ENCODE measurements at places on chromosomes 3 and 15.
A peak's percentile ranks its signal among the peaks of the same experiment; 100 is the strongest.

DNA sequence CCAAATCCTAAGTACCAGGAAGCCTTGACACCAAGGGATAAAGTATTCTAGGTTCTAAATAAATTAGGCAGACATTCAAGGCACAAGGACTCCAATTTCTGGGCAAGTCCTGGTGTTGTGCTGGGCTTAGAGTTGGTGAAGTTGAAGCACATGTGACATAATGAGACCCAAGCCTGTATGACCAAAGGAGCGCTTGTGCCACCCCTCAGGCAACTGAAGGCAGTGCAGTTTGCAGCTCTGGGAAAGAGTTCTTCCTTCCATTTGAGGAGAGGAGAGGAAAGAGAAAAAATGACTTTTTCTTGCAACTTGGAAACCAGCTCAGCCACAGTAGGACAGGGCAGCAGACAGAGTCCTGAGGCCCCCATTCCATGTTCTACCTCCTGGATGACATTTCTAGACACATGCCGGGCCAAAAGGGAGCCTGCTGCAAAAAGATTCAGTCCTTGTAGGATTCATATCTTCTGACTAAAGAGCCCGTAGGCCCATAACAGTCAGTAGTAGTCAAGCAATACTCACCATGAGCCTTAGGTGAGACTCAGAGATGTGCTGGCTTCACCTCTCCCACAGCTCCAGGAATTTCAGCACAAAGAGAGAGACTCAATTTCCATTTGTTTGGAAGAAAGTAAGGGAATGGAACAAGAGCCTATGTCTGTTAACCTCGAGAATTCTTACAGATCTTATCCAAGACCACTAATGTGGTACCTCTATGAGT, 588.8 kb upstream of the BCHE start:
- DNase-seq, result no peak

DNA sequence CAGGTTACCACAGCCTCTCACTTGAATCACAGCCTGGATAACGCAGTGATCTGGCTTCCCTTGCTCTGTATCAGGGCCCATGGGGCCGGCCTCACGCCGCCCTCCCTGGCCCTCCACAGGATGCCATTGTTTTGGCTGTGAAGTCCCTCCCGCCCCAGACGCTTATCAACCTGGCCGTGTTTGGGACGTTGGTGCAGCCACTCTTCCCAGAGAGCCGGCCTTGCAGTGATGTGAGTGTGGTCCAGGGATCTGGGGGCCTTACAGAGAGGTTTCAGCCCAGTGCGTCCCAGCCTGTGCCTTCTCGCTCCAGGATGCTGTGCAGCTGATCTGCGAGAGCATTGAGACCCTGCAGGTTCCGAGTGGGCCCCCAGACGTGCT, 6.6 kb downstream of the VWA5B2 start:
- DNase-seq, result no peak

GRCh38 chr15:74873756-74874424, 725 bp upstream of the SCAMP2 start:
- no peak for DNase-seq

DNA sequence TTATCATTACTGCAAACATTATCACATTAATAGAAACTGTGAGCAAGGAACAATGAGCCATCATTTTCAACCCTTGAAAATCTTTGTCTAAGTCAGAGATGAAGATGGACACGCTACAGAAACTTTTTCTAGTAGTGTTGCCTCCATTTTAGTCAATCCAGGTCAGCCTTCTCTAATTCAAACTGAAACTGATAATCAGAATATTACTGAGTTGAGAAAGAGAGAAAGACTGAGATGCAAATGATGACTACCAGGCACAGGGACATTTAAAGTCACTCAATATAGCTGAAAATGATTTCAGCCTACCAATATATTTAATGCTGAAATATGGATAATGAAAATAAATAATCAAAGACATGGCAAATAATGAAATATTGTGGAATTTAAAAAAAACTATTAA, 261.4 kb downstream of the GBE1 start:
- no peak for DNase-seq

DNA sequence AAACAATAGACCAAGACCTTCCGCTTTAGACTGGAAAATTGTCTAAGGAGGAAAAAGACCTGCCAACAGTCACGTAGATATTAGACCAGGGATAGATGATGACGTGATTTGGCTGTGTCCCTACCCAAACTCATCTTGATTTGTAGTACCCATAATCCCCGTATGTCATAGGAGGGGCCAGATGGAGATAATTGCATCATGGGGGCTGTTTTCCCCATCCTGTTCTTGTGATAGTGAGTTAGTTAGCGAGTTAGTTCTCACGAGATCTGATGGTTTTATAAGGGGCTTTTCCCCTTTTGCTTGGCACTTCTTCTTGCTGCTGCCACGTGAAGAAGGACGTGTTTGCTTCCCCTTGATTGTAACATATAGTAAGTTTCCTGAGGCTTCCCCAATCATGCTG, 31.7 kb upstream of the SUCLG2 start:
- no peak for DNase-seq

- no peak for DNase-seq
Measured at GRCh38 chr3:170007031-170007663, 30.6 kb upstream of the GPR160 start.

DNA sequence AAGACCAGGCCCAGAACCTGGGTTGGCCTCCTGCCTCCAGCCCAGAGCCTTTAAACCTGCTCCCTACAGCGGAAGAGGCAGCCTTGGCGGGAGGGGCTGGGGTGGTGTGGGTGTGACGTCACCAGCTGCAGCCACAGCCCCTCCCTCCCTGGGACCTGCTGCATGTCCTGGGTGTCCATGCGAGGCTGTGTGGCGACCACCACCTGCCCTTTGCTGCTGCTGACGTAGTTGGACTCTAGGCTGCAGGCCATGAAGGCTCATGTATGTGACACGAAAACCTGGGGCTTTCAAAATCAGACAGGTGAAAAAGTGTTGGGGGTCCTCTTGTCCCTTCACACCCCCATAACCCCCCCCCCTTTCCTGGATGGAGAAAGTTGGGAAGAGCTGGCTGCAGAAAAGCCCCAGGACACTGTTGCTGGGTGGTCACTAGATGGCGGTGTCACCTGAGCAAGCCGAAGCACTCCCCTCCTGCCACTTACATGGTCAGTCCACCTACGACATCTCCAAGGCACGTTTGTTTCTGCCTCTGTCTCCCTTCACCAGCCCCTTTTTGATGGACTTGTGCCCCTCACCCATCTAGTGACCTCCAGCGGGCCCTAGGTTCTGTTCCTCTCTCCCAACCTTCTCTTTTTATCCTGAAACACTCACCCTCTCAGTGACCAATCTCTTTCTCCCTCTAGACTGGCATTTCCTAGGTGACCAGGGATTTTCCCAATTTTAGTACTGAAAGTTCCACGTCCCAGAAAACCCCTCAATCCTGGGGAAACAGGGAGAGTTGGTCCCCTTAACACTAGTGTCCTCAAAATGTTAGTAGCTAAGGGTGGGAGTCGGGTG, 35.2 kb downstream of the SLC6A20 start:
- peak; percentile 51 for DNase-seq

- DNase-seq, result no peak
Measured at GRCh38 chr3:152243721-152244516, 24.8 kb upstream of the MBNL1 start.

GRCh38 chr3:17431004-17431403, 311.4 kb downstream of the TBC1D5 start:
- no peak for DNase-seq

DNA sequence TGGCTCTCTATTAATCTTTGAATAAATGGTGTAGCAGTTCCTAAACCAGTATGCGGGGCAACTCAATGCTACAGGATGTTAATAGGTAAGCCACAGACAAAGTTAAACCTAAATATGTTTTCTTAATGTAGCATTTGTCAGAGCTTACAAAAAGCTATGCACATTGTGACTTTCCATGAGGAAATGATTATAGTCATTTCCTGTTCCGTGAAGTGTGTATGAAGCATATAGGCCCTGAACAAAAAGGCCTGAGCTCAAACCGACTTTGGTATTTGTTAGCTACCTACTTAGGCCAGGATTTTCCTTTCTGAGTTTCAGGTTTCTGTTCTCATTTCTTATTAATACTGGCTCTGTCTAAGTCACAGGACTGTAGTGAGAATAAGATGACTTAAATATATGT, 14.2 kb downstream of the ZNF80 start:
- DNase-seq, result peak; percentile 4

DNA sequence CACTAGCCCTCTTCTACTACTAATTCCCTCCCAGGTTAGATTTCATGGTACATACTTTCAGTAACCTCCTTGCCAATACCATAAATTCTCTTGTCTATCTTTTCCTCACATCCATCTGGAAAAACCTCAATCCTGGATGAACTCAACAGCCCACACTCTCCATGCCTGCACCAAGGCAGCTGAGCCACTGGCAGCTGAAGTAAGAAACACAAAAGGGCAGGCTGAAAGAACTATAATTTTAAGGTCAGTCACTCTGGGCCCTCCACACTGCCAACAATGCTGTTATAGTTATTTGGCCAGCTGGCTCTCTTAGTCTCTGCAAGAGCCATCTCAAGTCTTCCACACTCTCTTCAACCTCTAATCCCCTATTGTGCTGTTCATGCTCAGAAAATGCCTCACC, 15.1 kb upstream of the TIPARP start:
- no peak for DNase-seq

- DNase-seq, result no peak
Measured at GRCh38 chr3:151276038-151276686, 2.2 kb downstream of the P2RY14 start.

DNA sequence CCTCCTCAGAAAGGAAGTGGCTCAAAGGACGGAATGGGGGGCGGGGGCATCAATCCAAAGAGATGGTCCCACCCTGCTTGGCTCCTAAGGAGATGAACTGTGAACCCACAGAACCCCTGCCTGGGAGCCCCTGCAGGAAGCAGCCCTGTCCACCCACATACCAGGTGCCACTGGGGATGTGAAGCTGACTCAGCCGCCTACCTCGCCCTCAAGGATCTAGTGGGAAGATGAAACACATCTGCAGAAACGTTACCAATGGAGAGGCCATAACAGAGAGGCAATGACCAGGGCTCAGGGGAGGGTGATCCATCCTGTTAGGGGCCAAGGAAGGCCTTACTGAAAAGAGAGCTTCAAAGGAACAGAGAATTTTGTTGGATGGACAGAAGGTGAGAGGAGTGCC, 35.1 kb downstream of the EAF1 start:
- DNase-seq, result no peak

GRCh38 chr15:82140886-82141285, 95.1 kb upstream of the MEX3B start:
- DNase-seq, result peak; percentile 44

GRCh38 chr3:164320962-164321361, 757.3 kb downstream of the SI start:
- DNase-seq, result no peak

- no peak for DNase-seq
Measured at GRCh38 chr15:70065006-70065722, 32.6 kb downstream of the TLE3 start.

- DNase-seq, result no peak
Measured at GRCh38 chr3:135848051-135848450, 117.5 kb upstream of the PPP2R3A start.

GRCh38 chr3:46936733-46937250, 39.8 kb downstream of the CCDC12 start:
- no peak for DNase-seq

- DNase-seq, result no peak
Measured at GRCh38 chr3:186401556-186401955, 39.5 kb upstream of the DGKG start.

DNA sequence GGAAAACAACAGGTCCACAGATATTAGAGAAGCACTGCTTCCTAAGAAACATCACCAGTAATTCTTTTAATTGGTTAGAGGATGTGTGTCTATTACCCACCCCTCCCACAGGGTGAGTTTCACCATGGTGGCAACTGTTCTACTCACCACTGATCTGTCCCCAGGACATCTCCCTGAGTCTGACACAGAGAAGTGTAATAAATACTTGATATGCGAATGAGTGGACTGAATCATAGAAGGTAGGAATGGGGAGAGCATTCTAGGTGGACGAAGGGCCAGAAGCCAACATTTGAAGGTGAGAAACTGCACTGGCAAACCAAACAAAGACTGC, 452.7 kb upstream of the PROK2 start:
- no peak for DNase-seq

DNA sequence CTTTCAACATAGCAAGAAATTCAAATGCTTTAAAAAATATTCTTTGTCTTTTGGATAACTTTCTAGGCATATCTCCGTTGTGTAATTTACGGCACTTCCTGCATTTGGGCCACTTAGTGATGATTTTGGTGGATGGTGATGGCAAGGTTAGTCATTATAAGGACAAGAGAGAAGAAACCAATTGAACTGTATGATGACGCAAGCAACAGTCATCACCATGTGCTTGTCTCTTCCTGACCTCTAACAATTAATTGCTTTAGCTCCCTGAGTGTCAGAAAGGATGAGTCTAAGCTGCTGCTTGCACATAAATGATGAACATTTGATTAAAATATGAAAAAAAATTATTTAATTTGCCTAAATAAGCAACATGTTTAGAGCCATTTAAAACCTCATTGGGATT, 11.3 kb upstream of the P2RY12 start:
- DNase-seq, result no peak

- no peak for DNase-seq
Measured at GRCh38 chr15:67879440-67880129, 39.7 kb upstream of the RNU6-1 start.

DNA sequence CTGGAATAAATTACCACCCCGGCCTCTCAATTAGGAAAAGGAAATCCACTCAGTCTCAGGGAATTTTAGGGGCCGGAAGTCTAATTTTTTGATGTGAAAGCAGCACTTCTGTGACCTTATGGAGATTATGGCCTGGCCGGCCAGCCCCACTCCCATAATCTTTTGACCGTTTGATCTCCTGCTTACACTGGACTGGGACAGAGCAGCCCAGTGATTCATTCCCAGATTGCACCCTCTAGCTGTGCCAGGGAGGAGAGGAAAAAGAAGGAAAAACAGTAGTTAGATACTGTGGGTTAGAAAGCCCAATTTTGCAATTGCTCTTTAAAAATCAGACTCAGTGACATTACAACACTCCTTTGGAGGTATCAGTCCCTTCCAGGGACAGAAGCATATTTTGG, 32.4 kb downstream of the GJD2 start:
- DNase-seq, result no peak

DNA sequence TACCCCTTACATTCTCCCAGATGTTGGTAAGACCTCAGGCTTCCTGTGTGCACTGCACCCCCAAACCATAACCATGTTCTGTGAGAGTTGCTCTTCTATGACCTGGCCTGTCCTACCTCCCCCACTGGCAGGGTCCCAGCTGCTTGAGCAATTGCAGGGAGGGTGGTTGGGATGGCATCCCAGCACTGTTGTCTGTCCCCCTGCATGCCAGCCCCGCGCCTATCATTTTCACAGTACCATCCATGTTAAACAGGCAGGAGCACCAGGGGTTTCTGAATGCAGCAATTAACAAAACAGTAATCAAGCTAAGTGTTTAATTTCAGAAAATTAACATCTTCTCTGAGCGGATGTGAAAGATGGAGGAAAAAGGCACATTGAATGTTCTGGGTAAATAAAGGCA, 345.5 kb downstream of the EPHB1 start:
- DNase-seq, result no peak

GRCh38 chr3:57627976-57628375, 30.8 kb upstream of the ARF4 start:
- no peak for DNase-seq

Measured in kidney (tissue), 22 donors.